M059J (cell line): ENCODE measurements at places on chromosomes 4 and X. TPM values are rescaled to one million over a fixed set of nuclear protein-coding genes. Genes with fewer than 3 reads are reported as not detected.

GRCh38 chr4:103720661-103721060 lies 876 bp upstream of the TACR3 start:
- DNase-seq: no peak

DNA sequence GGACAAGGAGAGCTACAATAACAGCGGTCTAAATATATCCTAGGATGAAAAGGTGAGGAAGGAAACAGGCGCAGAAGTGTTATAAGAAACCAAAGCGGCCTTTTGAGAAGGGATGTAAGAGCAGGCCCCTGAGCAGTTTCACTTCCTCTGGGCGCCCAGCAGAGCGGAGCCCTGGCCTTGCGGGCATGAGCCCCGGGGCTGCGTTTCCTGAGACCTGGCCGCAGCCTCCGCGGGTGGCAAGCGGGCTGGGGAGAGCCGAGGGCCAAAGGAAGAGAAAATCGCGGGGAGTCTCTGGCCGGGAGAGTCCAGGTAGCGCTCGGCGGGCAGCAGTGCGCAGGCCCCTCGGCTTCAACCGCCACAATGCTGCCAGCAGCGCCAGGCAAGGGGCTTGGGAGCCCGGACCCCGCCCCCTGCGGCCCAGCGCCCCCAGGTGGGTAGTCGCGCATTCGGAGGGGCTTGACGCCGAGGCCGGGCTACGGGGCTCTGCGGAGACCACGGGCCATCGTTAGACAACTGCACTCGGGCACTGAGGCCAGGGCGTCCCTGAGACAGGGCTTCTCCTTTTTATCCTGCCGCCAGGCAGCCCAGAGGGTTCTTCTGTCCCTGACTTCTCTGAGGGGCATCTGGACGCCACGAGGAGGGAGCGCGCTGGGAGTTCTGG lies at the start of gene BANK1:
Gene BANK1 (plus strand): TSS at position 210 of the 661 bp plus-strand sequence. CDS start 151 bp downstream, at position 361.
- peak; percentile 37 for DNase-seq

- DNase-seq: peak; percentile 47
Observed at GRCh38 chr4:146095091-146095690, 80.3 kb upstream of the LSM6 start.

GRCh38 chr4:136056748-136057147 lies 1475.5 kb downstream of the PCDH18 start:
- no peak for DNase-seq

GRCh38 chrX:131577999-131578734 lies 34.3 kb downstream of the OR13H1 start:
- DNase-seq: no peak

- no peak for DNase-seq
Observed at GRCh38 chr4:140115140-140115539, 38.8 kb downstream of the MAML3 start.

GRCh38 chr4:102647117-102647516 lies 113.7 kb downstream of the MANBA start:
- DNase-seq: no peak

DNA sequence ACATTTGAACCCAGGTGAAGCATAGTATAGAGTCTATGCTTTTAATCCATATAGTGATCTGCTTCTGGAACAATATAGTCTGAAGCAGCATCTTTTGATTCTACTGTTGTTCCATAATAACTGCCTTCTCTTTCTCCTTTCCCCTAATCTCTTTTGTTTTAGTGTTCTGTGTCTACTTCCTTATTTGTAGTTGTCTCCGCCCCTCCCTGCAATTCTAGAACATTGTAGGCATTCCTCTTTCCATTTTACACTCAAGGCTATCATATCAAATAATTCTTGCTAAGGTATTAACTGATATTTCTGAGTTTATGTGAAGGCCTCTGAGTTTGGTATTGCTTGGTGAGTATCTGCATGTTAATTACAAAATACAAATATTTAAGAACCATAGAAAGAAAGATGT lies 11.6 kb downstream of the BLTP1 start:
- no peak for DNase-seq

- no peak for DNase-seq
Observed at GRCh38 chr4:127219232-127219631, 413.5 kb upstream of the INTU start.

- DNase-seq: no peak
Observed at GRCh38 chr4:41653523-41653922, 95.0 kb downstream of the PHOX2B start.

DNA sequence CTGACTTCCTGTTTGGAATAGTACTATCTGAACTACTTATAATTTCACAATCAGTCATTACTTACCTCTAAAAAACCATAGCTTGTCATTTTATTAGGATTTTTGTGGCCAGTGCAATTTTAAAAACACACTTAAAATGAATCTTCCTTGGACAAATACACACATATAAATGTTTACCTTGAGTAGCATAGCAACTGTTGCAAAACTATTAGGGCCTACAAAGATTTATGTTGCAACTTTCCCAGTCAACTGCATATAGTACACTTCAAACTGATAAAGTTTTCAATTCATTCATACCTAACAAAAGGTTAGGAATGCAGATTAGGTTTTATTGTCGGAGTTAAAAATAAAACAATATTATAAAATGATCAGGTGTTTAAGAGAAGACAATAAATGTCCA lies 193.0 kb downstream of the PDGFC start:
- peak; percentile 89 for DNase-seq

GRCh38 chr4:152380185-152380584 lies 155.7 kb downstream of the FBXW7 start:
- DNase-seq: no peak

- DNase-seq: peak; percentile 40
Observed at GRCh38 chrX:139832718-139833309, 100.0 kb downstream of the ATP11C start.

DNA sequence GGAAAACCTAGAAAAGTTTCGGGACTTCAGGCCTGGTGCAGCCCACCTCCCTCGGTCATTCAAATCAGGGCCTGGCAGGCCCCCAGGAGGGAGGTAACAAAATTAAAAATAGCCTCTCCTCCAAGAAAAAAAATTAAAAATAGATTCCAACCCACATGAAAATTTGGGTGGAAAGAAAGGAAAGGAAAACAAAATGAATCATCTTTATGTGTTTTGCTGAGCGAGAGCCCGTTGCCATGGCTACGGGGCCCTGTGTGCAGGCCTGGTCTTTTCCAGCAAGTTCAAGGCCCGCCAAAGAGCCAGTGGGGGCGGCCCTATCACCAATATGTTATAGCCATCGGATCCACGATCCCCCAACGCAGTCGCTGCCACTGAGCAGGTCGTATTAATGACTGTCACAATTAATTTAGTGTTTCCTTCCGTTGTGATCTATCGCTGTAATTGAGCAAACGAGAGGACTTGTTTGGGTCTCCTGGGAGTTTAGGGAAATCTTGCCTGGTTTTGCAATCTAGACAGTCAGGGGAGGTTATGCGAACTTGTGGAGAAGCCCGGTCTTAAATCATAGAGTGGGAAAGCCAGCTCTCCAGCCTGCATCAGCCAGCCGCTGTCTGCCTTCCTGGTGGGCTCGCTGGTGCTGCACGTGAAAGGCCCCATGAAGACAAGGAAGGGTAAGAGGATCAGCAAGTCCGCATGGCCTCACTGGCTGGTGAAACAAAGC lies 452.4 kb downstream of the BCOR start:
- peak; percentile 83 for DNase-seq

- no peak for DNase-seq
Observed at GRCh38 chr4:5906191-5906590, 13.3 kb upstream of the CRMP1 start.

DNA sequence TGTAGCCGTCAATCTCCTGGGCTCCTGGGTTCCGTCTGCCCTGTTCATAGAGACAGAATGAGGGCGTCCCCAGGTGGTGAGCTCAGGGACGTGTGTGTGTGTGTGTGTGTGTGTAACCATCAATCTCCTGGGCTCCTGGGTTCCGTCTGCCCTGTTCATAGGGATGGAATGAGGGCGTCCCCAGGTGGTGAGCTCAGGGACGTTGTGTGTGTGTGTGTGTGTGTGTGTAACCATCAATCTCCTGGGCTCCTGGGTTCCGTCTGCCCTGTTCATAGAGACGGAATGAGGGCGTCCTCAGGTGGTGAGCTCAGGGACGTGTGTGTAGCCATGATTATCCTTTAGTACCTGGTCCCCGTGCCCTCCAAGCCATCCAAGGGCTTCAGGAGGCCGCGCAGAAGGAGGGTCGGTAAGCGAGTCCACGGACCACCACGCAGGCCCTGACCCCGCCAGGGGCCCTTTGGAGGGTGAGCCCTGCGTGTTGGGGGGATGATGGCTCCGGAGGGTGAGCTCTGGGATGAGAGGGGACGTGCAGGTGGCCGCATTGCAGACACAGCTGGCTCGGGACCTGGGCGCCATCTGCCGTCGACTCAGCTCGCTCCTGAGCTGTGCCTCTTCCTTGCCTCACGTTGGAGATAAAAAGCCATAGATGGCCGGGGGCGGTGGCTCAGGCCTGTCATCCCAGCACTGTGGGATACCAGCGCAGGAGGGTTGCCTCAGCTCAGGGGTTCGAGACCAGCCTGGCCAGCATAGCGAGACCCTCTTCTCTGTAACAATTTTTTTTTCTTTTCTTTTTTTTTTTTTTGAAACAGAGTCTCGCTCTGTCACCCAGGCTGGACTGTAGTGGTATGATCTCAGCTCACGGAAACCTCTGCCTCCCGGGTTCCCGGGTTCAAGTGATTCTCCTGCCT lies 5.4 kb upstream of the GTPBP6 start:
- peak; percentile 68 for DNase-seq

GRCh38 chrX:125778261-125778660 lies 387.8 kb downstream of the DCAF12L2 start:
- DNase-seq: no peak

- DNase-seq: no peak
Observed at GRCh38 chr4:89000382-89000781, 56.6 kb downstream of the FAM13A start.

DNA sequence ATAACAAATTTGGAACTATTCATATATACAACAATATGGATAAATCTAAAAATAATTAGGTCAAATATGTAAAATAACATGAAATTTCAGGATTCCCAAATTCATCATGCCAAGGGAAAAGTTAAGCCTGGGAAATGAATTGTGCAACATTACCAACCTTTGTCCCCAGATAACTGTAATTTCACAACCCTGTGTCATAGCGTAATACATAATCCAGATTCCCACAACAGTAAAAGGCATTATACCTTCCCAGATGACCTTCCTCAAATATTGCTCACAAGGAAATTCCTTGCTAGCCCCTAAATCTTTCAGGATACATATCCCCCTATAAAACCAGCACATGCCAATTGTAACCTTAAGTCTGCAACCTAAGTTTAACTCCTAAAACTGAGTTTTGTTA lies 32.9 kb upstream of the RAB40A start:
- DNase-seq: no peak

HCFC1 gene
- total RNA-seq: 33.9 and 72.3 TPM in 2 replicates

SFRP2 gene
- 11.1 and 11.9 TPM in 2 replicates for total RNA-seq

ZNF330 gene
- 28.1 and 30.4 TPM in 2 replicates for total RNA-seq

RBMXL3 gene
- total RNA-seq: not detected in 2 replicates

F11 gene
- total RNA-seq: not detected in 2 replicates

XAGE1A gene
- not detected in 2 replicates for total RNA-seq

PCDH18 gene
- 8.3 and 12.3 TPM in 2 replicates for total RNA-seq

SRD5A3 gene
- total RNA-seq: 4.1 and 4.7 TPM in 2 replicates

MND1 gene
- 9.2 and 18.4 TPM in 2 replicates for total RNA-seq
